ENCODE measurements at places on chromosomes 7 and 10.

DNA sequence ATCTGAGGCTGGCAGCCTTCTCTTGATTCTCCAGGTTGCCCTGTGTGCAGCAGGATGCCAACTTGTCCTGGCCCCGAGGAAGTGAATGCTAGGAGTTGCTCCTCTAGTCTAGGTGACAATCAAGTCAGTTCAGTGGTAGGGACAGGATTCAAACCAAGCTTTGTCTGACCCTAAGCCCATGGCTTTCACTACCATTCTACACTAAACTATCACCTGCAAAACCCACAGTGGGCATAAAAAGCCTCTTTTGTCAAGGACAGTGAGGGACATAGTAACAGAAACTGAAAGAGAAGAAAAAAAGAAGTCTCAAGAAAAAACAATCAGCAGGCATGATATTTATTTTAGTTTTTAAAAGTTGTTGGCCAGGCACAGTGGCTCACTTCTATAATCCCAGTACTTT is 33.5 kb downstream of the KCNMA1 start:
- H3K36me3 ChIP-seq: no peaks in the 10 kb centered on the region
- DNase-seq: no peak
- H3K27ac ChIP-seq: no peak overlapping the region
- peaks cover 17% of the 10 kb centered on the region for H3K4me1 ChIP-seq

DNA sequence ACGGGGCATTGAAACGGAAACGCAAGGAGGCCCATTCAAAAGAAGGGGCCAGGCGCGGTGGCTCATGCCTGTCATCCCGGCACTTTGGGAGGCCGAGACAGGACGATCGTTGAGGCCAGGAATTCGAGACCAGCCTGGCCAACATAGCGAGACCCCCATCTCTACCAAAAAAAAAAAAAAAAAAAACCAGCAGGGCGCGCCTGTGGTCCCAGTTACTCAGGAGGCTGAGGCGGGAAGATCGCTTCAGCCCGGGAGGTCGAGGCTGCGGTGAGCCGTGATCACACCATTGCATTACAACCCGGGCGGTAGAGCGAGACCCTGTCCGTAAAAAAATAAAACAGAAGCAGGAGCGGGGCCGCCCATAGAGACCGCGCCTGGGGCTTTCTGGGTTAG is 396 bp downstream of the PSMG3 start:
- no peaks in the 10 kb centered on the region for H3K27me3 ChIP-seq
- H3K4me1 ChIP-seq: peaks cover 30% of the 10 kb centered on the region
- H3K27ac ChIP-seq: peak overlapping the region; percentile 79
- no peak for DNase-seq

DNA sequence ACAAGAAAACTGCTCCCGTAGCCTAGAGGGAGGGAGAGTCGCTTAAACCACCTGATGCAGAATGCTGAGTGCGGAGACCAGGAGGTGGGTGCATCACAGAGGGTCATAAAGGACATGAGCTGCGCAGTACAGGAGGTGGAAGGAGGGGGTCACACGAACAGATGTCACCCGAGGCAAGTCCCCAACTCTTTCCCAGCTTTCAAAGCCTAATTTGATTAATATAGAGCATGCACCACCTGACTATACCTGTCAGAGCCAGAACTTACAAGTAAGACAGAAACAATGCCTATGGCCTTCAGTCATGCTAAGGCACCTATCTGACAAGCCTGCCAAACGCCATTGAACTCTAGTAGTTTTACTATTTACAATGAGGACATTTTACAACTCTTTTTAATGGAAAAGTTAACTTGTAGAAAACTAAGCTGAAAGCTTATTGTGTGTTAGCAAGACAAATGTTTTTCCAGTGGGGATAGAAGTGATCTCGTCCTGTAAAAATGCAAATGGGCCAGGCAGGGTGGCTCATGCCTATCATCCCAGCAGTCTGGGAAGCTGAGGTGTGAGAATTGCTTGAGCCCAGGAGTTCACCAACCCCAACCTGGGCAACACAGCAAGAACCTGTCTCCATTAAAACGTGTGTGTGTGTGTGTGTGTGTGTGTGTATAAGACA is 1.1 kb upstream of the VOPP1 start:
- peak overlapping the region; percentile 57 for H3K27ac ChIP-seq
- H3K27me3 ChIP-seq: peaks cover under 1% of the 10 kb centered on the region
- no peaks in the 10 kb centered on the region for H3K36me3 ChIP-seq
- no peak for DNase-seq
- peaks cover 44% of the 10 kb centered on the region for H3K4me1 ChIP-seq

DNA sequence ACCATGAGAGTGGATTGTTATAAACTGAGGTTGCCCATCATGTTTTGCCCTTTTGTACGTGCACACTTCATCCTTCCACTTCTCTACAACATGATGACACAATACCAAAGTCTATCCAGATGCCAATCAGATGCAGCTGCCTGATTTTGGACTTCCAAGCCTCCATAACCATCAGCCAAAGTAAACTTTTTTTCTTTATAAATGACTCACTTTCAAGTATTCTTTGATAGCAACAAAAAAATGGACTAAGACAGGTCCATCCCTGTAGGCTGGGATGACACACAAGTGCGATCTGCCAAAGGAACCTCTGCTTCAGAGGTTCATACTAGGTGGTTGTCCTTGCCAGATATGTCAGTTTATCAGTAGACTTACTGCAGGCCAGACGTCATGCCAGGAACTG is 320.2 kb upstream of the FZD1 start:
- no peaks in the 10 kb centered on the region for H3K4me1 ChIP-seq
- H3K36me3 ChIP-seq: no peaks in the 10 kb centered on the region
- H3K27ac ChIP-seq: no peak overlapping the region
- no peak for DNase-seq
- no peak overlapping the region for H3K4me3 ChIP-seq
- no peaks in the 10 kb centered on the region for H3K27me3 ChIP-seq

- H3K27me3 ChIP-seq: no peaks in the 10 kb centered on the region
- no peaks in the 10 kb centered on the region for H3K36me3 ChIP-seq
- no peak overlapping the region for H3K4me3 ChIP-seq
- no peak for DNase-seq
- no peak overlapping the region for H3K27ac ChIP-seq
- H3K4me1 ChIP-seq: peaks cover 42% of the 10 kb centered on the region
Measured at GRCh38 chr7:150952331-150953050, 25.6 kb downstream of the KCNH2 start.

DNA sequence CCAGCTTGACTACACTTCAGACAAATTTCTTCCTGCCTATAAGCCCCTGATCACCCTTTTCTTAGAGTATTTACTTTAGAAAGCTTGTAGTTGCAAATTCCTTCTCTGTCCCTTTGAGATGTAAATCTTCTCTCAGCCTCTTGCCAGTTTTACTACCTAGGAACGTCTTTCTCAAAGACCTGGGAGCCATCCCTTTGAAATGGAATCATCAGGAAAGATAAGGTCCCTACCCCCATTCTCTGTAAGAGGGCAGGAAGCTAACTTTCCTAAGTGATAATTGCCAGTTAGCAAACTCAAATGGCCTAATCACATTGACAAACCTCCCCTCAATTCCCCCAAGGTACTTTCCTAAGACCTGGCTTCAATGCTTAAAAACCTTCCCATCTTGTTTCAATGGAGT is 304.5 kb downstream of the MDFIC start:
- peak overlapping the region; percentile 27 for H3K27ac ChIP-seq
- peaks cover 8% of the 10 kb centered on the region for H3K27me3 ChIP-seq
- H3K36me3 ChIP-seq: no peaks in the 10 kb centered on the region
- peaks cover 41% of the 10 kb centered on the region for H3K4me1 ChIP-seq
- no peak overlapping the region for H3K4me3 ChIP-seq

DNA sequence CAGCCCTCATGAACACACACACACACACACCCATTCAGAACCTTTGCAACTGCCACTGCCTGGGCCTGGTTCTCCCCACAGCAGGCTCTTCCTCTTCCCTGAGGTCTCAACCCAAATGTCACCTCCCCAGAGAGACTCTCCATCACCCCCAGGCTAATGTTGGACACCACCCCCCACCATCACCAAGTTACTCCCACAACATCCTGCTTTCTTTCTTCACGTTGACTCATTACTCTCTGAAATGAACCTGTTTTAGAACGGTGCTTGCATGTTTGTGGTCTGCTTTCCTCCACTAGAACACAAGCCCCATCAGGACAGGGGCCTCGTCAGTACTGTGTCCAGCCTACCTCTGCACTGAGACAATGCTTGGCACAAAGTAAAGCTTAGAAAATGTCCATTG is 16.0 kb downstream of the AFAP1L2 start:
- no peaks in the 10 kb centered on the region for H3K36me3 ChIP-seq
- H3K4me1 ChIP-seq: peaks cover 5% of the 10 kb centered on the region
- no peaks in the 10 kb centered on the region for H3K27me3 ChIP-seq
- no peak overlapping the region for H3K4me3 ChIP-seq
- H3K27ac ChIP-seq: no peak overlapping the region
- DNase-seq: no peak

DNA sequence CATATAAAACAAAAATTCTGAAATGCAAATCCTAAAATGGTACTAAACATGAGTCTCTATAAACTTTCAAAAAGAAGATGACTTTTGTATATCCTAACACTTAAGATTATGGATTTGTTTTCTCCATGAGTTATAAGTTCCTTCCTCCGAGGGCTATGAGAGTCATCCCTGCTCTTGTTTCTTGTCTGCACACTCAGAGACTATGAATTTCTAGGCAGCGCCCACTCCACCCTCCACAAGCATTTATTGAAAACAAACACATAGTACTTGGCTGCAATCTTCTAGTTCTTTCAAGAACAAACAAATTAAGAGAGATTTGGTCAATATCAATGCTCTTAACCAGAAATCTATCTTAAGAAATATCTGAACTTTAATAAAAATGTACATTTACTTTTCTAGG is 211.7 kb downstream of the DKK1 start:
- H3K27me3 ChIP-seq: no peaks in the 10 kb centered on the region
- DNase-seq: no peak
- peak overlapping the region; percentile 72 for H3K27ac ChIP-seq
- H3K4me3 ChIP-seq: no peak overlapping the region

DNA sequence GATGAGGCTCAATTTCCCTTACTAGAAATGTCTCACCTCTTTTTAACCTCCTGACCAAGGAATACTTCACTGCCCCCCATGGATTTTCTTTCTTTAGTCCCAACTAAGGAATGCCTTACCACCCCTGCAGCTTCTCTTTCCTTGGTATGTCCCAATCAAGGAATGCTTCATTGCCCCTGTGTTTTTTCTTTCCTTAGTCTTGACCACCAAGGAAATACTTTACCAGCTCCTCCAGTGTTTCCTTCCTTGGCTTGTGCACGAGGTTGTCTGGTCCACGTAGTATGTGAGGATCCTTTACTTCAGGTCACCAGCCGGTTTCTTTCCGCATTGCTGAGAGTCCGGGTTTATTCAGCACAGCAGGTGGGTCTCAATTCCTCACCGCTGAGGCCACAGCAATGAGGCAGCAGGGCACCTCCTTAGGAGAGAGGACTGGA is 59.3 kb downstream of the CYP2C9 start:
- H3K36me3 ChIP-seq: no peaks in the 10 kb centered on the region
- no peaks in the 10 kb centered on the region for H3K27me3 ChIP-seq
- DNase-seq: no peak
- no peak overlapping the region for H3K4me3 ChIP-seq
- no peak overlapping the region for H3K27ac ChIP-seq
- H3K4me1 ChIP-seq: no peaks in the 10 kb centered on the region

GRCh38 chr7:53426145-53426750 is 390.8 kb downstream of the POM121L12 start:
- H3K4me1 ChIP-seq: peaks cover 4% of the 10 kb centered on the region
- DNase-seq: no peak
- no peak overlapping the region for H3K27ac ChIP-seq

GRCh38 chr10:92450896-92451295 is 123.0 kb downstream of the IDE start:
- H3K4me3 ChIP-seq: no peak overlapping the region
- no peak overlapping the region for H3K27ac ChIP-seq
- H3K4me1 ChIP-seq: no peaks in the 10 kb centered on the region
- peaks cover 18% of the 10 kb centered on the region for H3K36me3 ChIP-seq
- DNase-seq: no peak

DNA sequence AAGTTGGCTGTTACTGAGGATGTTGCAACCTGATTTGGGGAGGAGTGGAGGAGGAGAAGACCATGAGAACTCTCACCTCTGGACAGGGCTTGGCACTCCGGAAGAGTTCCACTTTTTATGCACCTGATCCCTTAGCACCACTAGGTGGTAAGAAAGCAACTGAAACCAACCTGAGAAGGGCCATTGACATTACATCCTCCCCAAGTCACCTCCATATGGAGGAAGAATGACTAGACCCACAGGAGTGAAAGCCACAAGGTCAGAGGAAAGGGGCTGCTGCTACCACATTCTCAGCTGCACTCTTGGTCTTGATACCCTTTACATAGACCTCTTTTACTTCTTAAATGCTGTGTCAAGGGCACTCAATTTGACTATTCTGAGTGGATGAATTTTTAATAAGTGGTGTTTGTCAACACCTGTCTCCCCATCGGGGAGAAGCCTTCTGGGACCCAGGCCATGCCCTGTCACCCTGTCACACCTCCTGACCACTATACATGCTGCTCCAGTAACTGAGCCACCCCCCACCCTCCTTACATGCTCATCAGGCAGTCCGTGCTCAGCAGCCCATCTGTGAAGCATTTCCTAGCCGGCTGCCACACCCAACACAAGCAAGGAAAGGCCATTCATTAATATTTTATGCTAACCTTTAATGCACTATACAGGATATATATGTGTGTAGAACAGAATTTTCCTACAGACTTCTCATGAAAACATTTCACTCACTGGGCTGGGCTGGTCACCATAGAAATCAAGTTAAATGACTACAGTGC is 362.9 kb downstream of the GFRA1 start:
- H3K4me1 ChIP-seq: peaks cover 39% of the 10 kb centered on the region
- no peak overlapping the region for H3K27ac ChIP-seq
- no peak overlapping the region for H3K4me3 ChIP-seq
- no peaks in the 10 kb centered on the region for H3K27me3 ChIP-seq
- no peaks in the 10 kb centered on the region for H3K36me3 ChIP-seq
